ENCODE measurements at places on chromosomes 4 and X.

DNA sequence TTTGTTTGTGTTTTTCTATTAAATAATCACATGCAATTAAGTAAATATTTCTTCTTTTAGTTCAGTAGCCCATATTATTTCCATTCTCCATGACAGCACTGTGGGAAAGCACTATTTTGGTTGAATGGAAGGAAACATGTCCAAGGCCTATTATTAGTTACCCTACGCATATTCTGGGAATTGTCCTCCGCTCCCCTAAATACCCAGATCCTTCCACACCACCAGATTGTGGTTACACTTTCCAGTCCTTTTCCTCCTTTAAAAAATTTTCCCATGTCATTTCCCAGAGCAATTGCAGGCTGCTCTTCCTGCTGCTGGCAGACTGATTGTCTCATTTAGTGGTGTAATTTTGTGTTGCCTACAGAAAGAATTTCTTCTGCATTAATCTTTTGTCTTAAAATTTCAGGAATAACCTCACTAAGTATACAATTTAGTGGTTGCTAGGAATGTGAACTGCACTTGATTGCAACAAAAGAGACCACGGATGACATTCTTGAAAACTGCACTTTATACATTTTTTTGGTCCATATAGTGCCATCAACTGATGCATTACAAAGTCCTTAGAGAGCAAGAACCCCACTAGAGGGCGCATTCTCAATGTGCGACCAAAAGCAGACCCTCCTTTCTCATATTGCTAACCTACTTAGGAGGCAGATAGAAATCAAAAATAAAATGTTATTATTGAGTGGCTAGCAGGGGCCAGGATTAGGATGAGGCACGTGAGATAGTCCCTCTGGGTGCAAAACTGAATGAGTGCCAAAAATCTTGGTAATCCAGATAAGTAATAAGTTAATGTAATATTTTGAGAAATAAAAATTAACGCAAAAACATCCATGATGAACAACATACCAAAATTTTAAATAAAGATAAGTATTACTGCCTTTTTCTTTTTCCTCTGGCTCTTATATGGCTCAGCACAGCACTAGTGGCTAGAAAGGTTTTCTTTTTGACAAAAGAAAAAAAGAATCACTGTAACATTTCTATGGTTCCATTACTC is 98.8 kb upstream of the IQCM start:
- DNase-seq, result peak; percentile 11

- no peak for DNase-seq
Measured at GRCh38 chr4:10130178-10130888, 13.7 kb upstream of the WDR1 start.

GRCh38 chrX:154717824-154718223 is 33.1 kb downstream of the GAB3 start:
- DNase-seq, result no peak

GRCh38 chr4:8473198-8473919 is 32.8 kb downstream of the TRMT44 start:
- no peak for DNase-seq

Measured in stimulated activated CD4-positive, alpha-beta T cell treated with anti-CD3 and anti-CD28 coated beads, Interleukin-1b, Interleukin-23, amount 100 ng/mL, for 48 hours (primary cell).